ENCODE measurements at places on chromosomes 6 and 20. TPM values are rescaled to one million over a fixed set of nuclear protein-coding genes. Genes with fewer than 3 reads are reported as not detected.

The HNF4A gene
- 0.02 TPM for polyA plus RNA-seq

The RHAG gene
- polyA plus RNA-seq: 0.05 TPM

The LHFPL5 gene
- not detected for polyA plus RNA-seq

The CBFA2T2 gene
- polyA plus RNA-seq: 4.7 TPM

The CALHM6 gene
- 3.4 TPM for polyA plus RNA-seq

The KHDC1L gene
- polyA plus RNA-seq: 0.22 TPM

The SPATS1 gene
- not detected for polyA plus RNA-seq

The ACTR5 gene
- polyA plus RNA-seq: 6.3 TPM

The SNAI1 gene
- 1.2 TPM for polyA plus RNA-seq

The HTR1E gene
- polyA plus RNA-seq: not detected

The STMND1 gene
- polyA plus RNA-seq: not detected

The CST9L gene
- not detected for polyA plus RNA-seq

The MYLK4 gene
- polyA plus RNA-seq: 0.59 TPM

The WFDC11 gene
- polyA plus RNA-seq: not detected

The NAPB gene
- 3.4 TPM for polyA plus RNA-seq

The SIRPB1 gene
- 0.33 TPM for polyA plus RNA-seq

The RIPOR3 gene
- 2.6 TPM for polyA plus RNA-seq

The NECAB3 gene
- polyA plus RNA-seq: 13.5 TPM

The B3GAT2 gene
- 0.10 TPM for polyA plus RNA-seq

The NTSR1 gene
- 0.02 TPM for polyA plus RNA-seq
